ENCODE measurements at places on chromosomes 5 and 9. TPM values are rescaled to one million over a fixed set of nuclear protein-coding genes. Genes with fewer than 3 reads are reported as not detected.

Gene BTNL9
- polyA plus RNA-seq, result 6.2 TPM

Gene SPOUT1
- 27.4 TPM for polyA plus RNA-seq

Gene C5orf58
- polyA plus RNA-seq, result not detected

Gene CDO1
- 14.7 TPM for polyA plus RNA-seq

Gene C1QTNF3
- polyA plus RNA-seq, result 103 TPM

Gene IFNA13
- polyA plus RNA-seq, result not detected

GRCh38 chr5:144298658-144299057 is 128.0 kb downstream of the KCTD16 start:
- DNase-seq, result no peak

DNA sequence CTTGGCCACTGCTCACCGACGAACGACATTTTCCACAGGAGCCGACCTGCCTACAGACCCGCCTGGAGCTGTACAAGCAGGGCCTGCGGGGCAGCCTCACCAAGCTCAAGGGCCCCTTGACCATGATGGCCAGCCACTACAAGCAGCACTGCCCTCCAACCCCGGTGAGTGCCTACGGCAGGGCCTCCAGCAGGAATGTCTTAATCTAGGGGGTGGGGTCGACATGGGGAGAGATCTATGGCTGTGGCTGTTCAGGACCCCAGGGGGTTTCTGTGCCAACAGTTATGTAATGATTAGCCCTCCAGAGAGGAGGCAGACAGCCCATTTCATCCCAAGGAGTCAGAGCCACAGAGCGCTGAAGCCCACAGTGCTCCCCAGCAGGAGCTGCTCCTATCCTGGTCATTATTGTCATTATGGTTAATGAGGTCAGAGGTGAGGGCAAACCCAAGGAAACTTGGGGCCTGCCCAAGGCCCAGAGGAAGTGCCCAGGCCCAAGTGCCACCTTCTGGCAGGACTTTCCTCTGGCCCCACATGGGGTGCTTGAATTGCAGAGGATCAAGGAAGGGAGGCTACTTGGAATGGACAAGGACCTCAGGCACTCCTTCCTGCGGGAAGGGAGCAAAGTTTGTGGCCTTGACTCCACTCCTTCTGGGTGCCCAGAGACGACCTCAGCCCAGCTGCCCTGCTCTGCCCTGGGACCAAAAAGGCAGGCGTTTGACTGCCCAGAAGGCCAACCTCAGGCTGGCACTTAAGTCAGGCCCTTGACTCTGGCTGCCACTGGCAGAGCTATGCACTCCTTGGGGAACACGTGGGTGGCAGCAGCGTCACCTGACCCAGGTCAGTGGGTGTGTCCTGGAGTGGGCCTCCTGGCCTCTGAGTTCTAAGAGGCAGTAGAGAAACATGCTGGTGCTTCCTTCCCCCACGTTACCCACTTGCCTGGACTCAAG is 1.5 kb downstream of the CSF2 start:
- no peak for DNase-seq

DNA sequence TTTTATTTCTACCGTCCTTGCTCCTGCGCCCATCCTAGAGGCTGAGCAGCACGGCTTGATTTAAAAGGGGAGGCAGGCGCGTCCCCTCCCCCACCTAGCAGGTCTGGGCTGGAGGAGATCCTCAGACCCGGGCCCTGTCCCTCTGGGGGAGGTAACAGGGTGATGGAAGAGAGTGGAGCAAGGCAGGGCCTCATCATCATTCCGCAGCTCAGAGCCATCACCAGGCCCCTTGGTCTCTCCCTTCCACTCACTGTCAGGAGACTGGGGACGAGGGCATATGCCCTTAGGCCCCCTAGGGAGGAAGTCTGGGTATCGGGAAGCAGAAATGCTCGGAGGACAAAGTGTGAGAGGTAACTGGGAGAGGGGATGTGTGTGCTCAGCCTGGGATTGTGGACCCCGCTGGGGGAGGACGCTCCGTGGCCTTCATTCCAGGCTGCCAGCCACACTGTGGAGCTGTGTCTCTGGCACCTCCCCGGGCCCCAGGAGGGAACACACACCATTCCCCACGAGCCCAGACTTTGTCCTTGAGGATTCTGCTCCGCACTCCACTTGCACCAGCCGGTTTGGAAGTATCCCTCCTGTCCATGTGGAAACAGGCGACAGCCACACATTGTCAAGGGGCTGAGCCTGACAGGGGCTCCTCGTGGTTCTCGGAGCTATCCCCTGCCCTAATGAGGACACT is 761 bp downstream of the REEP2 start:
- no peak for DNase-seq

DNA sequence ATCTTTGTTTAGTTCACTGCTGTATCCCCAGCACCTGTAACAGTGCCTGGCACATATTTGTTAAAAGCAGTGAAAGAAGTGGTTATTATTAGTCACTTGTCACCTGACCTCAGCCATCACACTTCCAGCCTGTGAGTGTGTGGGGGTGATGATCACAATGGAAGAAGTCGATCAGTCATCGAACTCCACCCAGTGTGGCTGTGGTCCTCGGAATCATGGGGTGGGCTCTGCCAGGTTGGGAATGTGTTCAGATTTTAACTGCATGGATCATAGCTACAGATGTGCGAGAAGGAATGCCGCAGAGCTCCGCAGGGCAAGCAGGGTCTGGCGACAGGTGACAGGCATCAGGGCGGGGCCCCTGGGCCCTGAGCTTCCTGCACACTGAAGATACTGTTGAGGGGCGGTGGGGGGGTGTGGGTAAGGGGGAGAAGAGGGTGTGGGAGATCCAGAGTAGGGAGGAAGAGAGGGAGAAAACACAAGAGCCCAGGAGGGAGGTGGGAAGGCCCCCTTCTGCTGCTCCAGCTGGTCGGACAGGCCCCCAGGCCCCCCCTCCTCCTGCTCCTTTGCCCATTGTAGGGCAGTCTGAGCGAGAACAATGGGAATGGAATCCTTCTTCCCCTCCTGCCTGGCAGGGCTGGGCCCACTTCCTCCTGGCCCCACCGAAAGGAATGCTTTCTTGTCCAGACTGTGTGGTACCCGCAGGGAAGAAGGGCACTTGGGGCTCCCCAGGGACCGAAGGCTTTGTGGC is 89.6 kb downstream of the SPRY4 start:
- no peak for DNase-seq

DNA sequence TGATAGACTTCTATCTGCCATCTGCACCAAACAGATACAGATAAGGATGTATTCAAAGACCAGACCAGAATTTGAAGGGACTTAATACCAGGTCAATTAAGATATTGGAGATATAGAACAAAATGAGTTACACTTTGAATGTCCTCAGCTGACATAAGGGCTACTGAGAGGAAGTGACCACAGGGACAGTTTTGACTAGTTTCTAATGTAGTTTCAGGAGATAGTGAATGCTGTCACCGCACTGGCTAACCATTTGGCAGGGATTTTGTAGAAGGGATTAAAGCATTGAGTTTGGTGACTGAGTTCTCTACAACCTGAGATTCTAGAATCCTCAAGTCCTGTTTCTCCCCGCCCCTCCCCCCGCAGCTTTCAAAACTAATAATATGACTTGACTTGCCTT is 22.7 kb downstream of the CCNH start:
- no peak for DNase-seq

- DNase-seq, result no peak
Measured at GRCh38 chr5:118314931-118315330, 673.4 kb downstream of the DTWD2 start.

GRCh38 chr9:4740388-4740637 is 689 bp downstream of the AK3 start:
- no peak for DNase-seq

DNA sequence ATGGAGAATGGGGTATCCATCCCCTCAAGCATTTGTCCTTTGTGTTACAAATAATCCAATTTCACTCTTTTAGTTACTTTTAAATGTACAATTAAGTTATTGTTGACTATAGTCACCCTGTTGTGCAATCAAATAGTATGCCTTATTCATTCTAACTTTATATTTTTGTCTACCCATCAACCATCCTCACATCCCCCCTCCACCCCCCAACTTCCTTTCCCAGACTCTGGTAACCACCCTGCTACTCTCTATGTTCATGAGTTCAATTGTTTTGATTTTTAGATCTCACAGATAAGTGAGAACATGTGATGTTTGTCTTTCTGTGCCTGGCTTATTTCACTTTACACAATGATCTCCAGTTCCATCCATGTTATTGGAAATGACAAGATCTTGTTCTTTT is 15.4 kb upstream of the RANBP17 start:
- DNase-seq, result no peak

DNA sequence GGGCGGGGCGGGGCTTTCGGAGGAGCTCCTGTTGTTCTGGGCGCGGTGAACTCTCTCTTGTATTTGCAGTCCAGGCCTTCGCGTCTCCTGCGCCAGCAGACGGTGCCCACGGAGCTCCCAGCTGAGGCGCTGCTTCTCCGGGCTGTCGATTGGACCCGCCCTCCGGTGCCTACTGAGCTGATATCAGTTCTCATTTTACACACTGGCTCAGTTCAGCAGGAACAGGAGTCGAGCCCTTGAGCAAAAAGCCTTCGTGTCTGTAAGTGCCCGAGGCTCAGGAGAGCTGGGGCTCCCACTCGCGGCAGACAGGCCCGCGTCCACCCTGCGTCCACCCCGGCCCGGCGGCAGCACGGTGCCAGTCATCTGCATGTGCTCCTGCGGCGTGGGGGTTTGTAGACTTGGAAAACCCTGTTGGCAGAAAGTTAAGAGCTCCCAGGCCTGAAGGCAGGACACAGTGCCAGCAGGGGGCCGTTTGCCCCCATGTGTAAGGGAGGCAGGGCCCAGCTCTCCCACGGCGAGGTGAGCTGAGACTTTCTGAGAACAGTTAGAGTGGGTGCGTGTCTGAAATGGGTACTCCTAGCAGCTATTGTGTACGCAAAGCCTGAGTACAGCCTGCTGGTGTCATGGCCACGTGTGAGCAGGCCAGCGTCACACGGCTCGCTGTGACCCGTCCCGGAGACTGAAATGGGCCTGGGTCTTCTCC is 231.5 kb downstream of the FANCC start:
- no peak for DNase-seq

- DNase-seq, result no peak
Measured at GRCh38 chr5:80864109-80864508, 96.1 kb upstream of the RASGRF2 start.

Data from muscle of arm (tissue), 14 donors.